ENCODE measurements at places on chromosomes 12 and 14.

GRCh38 chr12:91772411-91772810, 373.2 kb downstream of the BTG1 start:
- DNase-seq = no peak

DNA sequence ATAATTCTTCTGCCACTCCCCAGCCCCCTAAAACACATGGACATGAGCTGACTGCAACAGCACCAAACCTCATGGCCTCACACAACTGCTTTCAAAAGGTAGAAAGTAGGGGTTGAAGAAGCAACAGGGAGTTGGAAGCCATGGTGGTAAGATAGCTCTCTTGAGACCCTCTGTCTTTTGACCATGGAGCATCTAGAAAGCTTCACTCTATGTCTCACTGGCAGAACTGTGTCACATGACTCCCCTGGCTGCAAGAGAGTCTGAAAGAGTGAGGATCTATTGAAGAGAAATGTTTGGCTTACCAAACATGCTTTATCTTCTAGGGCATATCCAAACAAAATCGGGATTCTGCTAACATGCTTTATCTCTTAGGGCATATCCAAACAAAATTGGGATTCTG, 142.9 kb upstream of the WSCD2 start:
- no peak for DNase-seq

GRCh38 chr12:101038289-101038871, 171.7 kb downstream of the SLC5A8 start:
- DNase-seq = no peak

- no peak for DNase-seq
These were observed 74.8 kb downstream of the PRKAB1 start for GRCh38 chr12:119742700-119743099.

DNA sequence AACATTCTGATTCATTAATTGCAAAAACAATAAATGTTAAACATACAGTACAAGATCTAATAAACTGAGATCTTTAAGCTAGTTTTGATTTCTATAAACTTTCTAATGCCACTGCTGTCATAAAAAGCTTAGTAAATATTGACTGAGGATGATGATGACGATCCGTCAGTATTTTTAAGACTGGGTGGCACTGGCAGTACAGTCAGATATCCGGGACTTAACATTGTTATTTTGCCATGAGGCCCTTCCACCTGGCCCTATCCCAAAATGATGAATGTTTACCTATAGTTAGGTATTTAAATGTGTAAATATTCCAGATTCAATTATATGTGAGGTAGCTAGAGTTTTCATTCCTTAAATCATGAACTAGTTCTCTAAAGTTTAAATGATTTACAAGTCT, 158.5 kb downstream of the FOXA1 start:
- no peak for DNase-seq

- no peak for DNase-seq
These were observed 15.1 kb downstream of the SUDS3 start for GRCh38 chr12:118391424-118391823.

GRCh38 chr12:5102261-5102789, 58.6 kb downstream of the KCNA5 start:
- no peak for DNase-seq

GRCh38 chr12:31479516-31480210, 111.3 kb downstream of the DENND5B start:
- DNase-seq = no peak

DNA sequence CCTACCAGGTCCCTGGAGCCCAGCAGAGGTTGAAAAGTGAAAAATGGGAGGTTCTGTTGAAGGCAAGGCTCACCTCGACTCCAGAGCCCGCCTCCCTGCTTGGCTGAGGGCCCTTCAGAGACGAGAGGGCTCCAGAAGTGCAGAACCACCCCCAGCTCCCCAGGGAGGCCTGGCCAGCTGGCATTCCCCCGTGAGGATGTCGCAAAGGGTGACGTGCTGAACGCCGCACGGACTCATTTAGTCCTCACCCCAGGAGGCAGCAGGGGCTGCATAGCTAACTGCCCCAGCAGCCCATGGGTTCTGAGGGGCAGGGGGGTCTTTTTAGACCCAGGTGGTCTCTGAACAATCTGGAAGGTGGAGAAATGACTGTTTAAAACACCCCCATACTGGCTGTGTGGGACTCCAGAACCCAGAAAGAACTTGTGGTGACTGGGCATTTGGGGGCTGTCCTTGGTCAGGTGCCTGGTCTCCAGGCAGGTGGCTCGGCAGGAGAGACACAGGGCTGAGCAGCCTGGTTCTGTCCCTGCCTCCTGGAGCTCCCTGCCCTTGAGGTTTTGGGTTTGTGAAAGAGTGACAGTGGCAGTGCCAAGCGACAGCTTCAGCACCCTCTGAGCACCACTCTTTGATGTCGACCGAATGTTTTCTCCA, 32.0 kb downstream of the ANAPC7 start:
- DNase-seq = no peak

DNA sequence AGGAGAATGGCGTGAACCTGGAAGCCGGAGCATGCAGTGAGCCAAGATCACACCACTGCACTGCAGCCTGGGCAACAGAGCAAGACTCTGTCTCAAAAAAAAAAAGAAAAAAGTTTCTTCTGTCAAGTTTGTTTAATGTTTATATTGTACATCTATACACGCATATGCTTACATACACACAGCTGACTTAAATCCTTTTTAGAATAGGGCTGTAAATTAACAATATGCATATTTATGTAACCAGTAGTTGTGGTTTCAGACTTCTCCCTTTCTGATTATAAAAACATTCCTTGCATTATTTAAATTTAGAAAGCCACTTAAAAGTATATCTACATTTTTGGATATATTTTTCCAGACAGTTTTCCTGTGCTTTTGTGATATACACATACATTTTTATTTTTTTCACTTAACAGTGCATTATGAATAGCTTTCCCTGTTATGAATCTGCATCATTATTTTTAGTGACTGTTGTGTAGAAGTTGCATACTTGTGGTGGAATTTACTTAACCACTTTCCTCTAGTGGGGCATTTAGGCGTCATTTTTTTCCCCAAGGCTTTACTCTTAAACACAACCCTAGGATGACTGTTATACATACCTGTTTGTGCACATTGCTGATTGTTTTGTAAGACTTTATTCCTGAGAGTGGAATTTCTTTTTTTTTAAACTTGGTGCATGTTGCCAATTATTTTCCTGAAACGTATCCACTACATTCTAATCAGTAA, 29.4 kb downstream of the POLR3B start:
- DNase-seq = no peak

DNA sequence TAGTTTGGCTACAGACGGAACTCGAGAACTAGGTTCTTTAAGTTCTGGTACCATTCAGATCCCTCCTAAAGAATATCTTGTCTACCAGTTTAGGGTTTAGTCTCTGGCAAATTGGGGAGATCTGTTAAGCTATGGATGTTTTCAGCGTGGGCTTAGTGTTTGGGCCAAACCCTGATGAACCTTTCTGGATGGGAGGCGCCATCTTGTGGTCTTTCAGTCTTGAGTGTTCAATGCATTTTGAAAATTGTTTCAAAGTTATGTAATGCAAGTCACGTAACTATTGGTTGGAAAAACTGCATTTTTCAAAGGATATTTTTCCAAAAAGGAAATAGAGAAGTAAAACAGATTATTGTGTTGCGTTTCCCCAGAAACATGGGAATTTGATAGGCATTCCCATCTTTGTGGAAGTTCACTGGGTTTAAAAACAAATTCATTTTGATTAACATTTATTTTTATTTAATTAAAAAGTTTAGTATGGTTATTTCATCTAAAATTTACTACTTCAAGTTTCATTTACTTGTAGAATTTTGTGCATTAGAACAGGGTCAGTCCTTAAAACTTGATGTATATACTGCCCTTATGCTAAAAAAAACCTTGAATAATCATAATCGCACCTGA, 169.0 kb downstream of the PRIMA1 start:
- no peak for DNase-seq

GRCh38 chr14:40386433-40386832, 954.2 kb upstream of the FBXO33 start:
- no peak for DNase-seq

- no peak for DNase-seq
These were observed 31.1 kb downstream of the FRS2 start for GRCh38 chr12:69501154-69501895.

DNA sequence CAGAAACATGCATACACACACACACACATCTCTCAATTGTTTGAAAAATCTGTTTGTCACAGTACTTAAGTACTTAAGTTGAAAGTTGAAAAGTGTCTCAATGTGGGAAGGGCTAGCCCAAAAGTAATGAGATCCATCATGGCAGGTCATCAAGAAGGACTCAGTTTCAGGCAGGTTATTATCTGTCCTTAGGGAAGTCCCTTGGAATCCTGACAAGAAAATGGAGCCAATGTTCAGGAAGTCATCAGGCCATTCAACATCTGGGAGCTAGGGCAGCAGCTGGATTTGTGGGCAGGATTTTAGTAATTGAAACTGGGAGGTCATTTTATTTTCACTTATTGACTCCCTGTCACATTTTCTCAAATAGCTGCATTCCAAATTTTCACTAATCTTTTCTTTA, 56.0 kb downstream of the MSRB3 start:
- no peak for DNase-seq

- DNase-seq = peak; percentile 24
These were observed 135.7 kb downstream of the PPM1H start for GRCh38 chr12:62799126-62799736.

DNA sequence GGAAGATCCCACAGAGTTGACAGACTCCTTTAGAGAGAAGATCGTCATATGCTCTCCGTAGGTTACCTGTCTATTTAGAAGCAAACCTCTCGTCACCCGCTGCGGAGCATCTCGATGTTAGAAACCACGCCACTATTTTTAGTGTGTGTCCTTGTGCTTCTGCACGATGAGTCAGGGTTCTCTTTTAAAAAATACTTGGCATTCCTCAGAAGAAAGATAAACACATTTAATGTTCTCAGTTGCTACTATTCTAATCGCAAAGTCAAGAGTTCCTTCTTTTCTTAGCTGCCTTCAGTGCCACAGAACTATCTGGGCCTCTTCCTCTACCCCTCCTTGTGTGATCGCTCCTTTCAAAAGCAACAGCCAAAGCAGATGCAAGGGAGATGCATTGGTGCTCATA, 192.4 kb downstream of the PELI2 start:
- no peak for DNase-seq

DNA sequence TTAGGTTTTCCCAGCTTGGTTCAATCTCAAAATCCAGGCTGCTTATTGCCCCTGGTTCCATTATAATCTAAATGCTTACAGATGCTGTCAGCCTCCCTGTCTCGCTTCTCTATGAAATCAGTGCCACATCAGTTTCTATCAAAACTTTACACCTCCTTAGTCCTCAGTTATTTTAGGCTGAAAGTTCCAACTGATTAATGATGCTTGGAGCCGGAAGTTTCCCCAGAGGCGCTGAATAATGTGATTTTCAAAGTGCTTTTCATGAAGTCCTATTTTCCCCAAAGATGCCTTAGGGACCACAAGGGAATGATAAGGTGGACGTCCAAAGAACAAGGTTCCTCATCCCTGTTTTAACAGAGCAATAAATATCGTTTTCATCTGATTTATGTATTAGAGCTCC, 262.4 kb upstream of the RMST start:
- no peak for DNase-seq

DNA sequence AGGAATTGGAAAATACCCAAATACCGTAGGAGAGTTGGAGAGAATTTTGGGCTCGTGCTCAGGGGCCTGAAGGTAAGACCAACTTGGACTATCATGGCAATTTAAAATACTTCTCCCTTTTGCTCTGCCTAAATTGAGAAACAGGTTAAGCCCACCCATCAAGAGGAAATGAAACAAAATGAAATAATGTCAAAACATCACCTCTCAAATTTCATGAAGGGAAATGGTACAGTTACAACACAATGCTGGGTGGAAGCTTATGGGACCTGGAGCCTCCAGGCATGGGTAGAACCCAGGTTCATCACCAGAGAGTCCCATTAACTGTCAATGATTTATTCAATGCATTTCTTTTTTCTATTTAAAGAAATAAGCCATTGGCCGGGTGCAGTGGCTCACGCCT, 33.7 kb downstream of the FOS start:
- no peak for DNase-seq

- no peak for DNase-seq
These were observed 229.5 kb downstream of the NAV3 start for GRCh38 chr12:78060186-78060585.

- DNase-seq = no peak
These were observed 153.7 kb downstream of the AACS start for GRCh38 chr12:125218952-125219351.

GRCh38 chr14:74604157-74604556, 7.9 kb downstream of the LTBP2 start:
- no peak for DNase-seq

DNA sequence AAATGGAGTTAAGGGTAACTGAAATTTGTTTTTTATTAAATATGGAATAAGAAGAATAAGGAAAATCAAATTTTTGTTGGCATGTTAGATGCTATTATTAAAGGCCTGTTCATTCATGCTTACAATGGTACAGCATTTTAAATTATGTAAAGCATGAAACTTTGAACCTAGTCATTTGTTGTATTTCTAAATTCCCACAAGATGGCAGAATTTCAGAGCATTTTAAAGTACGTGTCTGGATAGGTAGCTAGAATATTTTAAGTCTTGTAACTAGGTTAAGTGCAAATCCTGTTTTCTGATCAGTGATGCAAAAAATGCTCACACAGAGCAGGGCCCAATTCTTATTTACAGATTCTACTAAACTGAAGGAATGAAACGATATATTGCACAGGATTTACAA, 585.6 kb upstream of the MIS18BP1 start:
- DNase-seq = no peak

DNA sequence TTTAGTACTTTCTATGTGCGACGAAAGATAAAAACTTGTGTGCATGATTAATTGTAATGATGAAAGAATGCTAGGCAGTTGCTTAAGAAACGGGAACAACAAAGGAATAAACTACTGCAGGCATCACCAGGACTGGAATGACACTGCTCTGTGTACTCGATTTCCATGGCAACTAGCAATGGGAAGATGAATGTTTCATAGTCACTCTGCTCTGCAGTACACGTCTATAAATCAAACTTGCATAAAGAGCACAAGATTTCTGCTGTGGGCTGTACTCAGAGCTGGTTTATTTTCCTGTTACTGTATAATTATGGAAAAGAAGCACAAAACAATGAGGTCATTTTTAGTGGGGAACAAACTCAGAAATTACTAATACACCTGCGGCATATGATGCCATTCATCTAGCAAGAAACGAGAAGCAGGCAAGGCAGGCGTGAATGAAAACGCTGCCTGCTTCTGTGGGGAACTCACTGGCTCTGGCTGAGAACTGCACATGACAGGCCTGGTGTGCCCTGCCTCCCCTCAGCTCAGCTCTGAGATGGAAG, 41.8 kb downstream of the EFCAB11 start:
- DNase-seq = no peak

DNA sequence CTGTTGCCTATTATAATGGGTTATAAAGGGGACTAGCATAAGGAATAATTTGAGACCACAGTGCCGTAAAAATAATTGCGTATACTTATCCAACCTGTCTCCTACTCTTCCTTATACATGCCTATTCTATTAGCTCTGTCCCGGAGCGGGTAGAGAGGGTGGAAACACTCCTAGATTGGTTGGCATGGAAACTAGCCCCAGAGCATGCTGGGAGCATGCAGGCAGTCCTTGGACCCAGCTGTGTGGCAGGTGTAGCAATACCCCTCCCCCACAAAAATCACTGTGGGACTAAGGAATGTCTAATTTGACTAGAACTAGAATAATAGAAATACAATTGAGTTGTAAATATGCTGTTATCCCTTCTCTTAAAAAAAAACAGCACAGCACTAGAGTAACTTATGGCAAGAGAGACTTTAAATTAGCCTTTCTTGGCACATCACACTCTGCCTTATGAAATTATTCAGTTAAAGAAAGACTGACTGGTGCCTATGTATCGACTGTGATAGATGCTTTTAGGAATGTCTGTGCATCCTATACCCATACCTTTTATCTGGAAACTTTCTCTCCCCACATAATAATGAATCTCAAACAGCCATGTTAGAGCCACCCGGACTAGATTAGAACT, 244.0 kb upstream of the DAAM1 start:
- DNase-seq = no peak
